Suprapubic skin (tissue), 4 donors: ENCODE measurements at places on chromosomes 3 and 15. TPM values are rescaled to one million over a fixed set of nuclear protein-coding genes. Genes with fewer than 3 reads are reported as not detected.

DNA sequence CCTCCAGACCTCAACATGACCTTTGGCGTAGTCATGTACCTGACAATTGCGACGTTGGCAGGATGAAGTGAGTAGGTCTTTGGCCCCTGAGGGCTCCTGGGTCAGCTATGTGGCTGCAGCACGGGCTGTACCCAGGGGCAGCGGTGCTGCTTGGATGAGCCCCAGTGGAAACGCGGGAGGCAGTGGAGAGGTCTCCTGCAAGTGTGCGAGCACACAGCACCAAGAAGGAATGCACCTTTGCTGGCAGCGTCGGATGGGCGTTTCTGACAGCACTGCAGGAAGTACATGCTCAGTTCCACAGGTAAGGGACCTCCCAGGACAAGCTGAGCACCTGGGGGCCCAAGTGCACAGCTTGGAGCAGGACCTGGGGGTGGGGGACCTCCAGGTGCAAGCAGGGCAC is 67.4 kb upstream of the UNC13C start:
- no peak for DNase-seq

DNA sequence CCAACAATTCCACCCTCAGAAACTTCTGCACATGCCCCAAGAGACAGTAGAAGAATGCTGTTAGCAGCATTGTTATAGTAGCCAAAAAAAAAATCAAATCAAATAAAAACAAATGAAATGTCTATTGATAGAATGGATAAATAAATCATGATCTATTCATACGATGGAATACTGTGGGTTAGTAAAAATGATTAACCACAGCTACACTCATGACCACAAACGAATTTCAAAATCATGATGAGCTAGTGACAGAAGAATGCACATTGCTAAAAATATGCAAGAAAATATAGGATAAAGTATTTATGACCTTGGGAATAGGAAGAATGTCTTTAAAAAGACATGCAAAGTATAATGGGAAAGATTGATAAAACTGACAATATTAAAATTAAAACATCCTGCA is 57.5 kb upstream of the ACAN start:
- DNase-seq = no peak

- no peak for DNase-seq
These were observed 74.3 kb downstream of the CORO2B start for GRCh38 chr15:68653031-68653635.

HLTF gene
- 15.8 TPM for total RNA-seq

TRAIP gene
- 3.4 TPM for total RNA-seq

GRCh38 chr3:13159890-13160289 is 86.7 kb upstream of the IQSEC1 start:
- DNase-seq = no peak

CP gene
- 4.2 TPM for total RNA-seq

GRCh38 chr3:106183762-106184391 is 315.1 kb upstream of the CBLB start:
- DNase-seq = no peak

- no peak for DNase-seq
These were observed 22.1 kb upstream of the LARS2 start for GRCh38 chr3:45366290-45366689.

C15orf62 gene
- 6.8 TPM for total RNA-seq

CTXN2 gene
- not detected for total RNA-seq

DNA sequence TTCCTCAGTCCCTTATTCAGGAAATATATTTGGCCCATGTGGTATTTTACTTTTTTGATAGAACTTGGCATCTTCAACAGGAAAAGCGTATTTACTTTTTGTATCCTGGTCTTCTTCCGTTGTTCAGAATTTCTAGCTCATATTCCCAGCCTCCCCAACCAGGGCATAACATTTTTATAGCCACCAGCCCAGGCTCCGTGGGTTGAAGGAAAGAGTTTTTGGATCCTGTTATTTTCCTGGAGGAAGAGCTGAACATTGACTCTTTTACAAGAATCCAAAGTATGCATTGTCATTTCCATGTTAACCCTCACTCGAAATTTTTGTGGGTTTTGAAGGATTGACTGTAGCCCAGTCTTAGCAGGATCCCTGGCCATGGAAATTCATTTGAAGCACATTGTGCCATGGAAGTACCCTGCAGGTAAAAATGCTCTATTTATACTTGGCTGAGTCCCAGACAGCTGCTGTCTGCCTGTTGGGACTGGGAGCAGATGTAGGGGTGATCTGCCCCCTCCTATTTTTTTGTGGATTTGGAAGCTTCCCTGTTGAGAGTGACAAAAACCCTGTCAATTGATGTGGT is 98.8 kb downstream of the AKAP13 start:
- DNase-seq = no peak
